ENCODE measurements at places on chromosomes 11 and 22.

- DNase-seq = no peak
Observed at GRCh38 chr11:17734418-17734911, at the start of gene KCNC1. Gene KCNC1, plus strand, starts transcription at chr11:17734781. Its CDS starts 1,222 bp downstream, at chr11:17736003.

GRCh38 chr11:93169950-93170561 is 27.7 kb downstream of the SLC36A4 start:
- no peak for DNase-seq

- DNase-seq = no peak
Observed at GRCh38 chr11:25953006-25953405, 378.9 kb upstream of the ANO3 start.

DNA sequence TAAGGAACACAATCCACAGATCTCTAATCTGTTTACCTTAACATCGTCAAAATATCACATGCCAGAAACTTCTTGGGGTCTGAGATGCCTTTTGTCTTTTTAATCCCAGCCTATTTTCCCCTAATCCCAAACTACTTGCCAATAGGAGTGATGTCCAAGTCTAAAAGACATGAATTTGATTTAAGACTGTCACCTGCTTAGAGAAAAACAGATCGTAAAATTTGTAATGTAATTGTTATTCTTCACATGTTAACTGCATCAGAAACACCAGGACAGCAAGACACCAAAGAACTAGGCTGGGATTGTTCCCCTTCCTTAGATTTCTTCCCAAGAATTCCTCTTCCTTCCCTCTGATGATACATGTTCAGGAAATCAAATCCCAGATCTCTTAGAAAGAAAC is 198.1 kb upstream of the ARHGAP20 start:
- no peak for DNase-seq

DNA sequence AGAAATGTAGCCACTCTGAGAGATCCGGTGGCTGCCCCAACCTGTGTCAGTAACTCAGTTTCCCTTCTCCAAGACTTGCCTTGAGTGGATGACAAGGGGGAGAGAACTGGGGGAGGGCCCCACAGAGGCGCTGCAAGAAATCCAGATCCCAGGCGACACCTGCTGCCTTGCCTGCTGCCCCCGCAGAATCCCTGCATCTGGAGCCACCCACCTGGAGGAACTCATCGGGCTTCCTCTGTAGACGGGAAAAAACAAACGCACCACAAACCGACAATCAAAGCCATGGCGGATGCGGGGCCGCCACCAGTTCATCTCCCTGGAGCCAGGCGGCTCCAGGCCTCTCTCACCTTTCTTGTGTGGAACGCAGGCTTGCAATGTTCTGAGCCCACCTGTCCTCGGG is 40.2 kb downstream of the MACROD1 start:
- DNase-seq = no peak

GRCh38 chr11:57406337-57406904 is 16.0 kb upstream of the PRG2 start:
- DNase-seq = peak; percentile 13

DNA sequence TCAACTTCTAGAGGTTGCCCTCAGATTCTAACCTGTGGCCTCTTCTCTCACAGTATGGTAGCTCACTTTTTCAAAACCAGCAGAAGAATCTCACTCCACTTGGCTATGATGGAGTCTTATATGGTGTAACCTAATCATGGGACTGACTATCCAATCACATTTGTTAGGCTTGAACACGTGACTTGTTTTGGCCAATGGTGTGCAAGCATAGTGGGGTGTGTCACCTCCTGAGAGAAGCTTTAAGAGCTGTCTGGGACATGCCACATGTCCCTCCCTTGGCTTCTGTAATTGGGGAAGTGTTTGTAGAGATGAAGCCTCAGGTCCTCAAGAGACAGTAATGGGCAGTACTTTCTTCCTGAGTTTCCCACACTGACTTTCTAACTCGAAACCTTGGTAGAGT is 12.8 kb upstream of the SMIM38 start:
- no peak for DNase-seq

DNA sequence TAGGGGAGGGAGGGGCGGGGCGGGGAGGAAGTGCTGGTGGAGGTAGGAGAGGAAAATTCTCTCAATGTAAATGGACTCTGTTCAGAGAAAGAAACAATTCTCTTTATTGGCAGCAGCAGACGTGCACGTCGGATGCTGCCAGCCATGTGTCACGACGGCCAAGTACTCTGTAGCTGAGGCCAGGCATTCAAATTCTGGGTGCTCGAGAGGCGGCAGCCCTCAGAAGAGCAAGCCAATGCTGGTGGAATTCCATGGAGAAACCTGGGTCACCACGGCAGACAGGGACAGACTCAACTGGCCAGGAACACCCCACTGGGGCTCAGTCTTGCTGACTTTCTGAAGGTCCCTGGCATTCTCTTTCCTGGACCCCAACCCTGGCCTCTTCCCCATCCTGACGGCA is 90.8 kb downstream of the ABTB2 start:
- DNase-seq = no peak

GRCh38 chr11:81829976-81830375 is 903.7 kb downstream of the FAM181B start:
- no peak for DNase-seq

- no peak for DNase-seq
Observed at GRCh38 chr11:27234043-27234668, 128.9 kb downstream of the CCDC34 start.

- no peak for DNase-seq
Observed at GRCh38 chr11:14148653-14149273, 186.2 kb downstream of the SPON1 start.
